Activated T-cell treated with anti-CD3 and anti-CD28 coated beads, Interleukin-2, amount 50 U/mL, for 4 hours (primary cell): ENCODE measurements at places on chromosomes 4 and X.

GRCh38 chr4:39998659-39999345, 21.1 kb upstream of the PDS5A start:
- no peak for DNase-seq

- DNase-seq, result no peak
Measured at GRCh38 chrX:129572422-129572821, 32.4 kb downstream of the OCRL start.

DNA sequence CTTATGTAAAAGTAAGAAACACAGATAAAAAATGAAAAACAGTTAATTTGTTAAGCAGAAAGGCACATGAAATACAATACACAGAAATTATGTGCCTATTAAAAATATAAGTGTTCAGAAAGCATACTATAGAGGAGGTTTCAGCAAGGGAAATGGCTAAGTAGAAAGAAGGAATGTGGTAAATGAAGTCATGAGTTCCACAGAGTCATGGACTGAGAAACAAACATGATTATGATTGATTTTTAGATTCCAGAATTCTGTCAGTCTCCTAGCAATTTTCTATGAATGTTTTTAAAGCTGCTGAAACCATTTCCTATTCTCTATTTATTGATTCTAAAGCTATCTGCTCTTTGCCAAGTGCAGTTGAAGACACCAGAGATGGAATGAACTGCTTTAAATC, 1398.4 kb downstream of the ARAP2 start:
- DNase-seq, result no peak

GRCh38 chr4:96263291-96263690, 423.4 kb downstream of the PDHA2 start:
- no peak for DNase-seq

DNA sequence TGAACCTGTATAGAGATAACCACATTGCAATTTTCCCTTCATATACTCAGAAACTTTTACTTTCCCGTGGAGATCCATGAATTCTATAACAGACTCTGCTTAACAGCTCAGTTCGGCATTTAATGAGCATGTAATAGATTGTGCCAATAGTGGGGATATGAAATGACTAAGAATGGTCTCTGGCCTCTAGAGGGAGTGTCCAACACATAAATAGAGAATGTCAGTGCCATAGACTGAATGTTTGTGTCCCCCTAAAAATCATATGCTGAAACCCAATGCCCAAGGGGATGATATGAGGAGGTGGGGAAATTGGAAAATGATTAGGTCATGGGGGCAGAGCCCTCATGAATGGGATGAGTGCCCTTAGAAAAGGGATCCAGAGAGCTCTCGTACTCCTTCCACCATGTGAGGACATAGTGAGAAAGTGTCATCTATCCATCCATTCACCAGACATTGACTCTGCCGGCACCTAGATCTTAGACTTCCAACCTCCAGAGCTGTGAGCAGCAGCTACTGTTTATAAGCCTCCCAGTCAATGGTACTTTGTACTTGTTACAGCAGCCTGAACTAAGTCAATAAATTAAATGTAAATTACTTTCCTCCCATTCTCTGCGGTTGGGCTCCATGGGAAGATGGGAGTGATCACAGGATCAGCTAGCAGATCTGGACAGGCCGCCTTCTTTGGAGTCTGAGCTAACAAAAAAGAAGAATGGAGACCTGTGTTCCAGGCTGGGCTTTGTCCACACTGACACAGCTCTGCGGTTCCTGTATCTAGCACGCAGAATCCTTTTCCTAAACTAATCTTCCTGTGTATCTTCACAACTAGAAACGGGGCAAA, 28.1 kb upstream of the HPSE start:
- no peak for DNase-seq

- DNase-seq, result no peak
Measured at GRCh38 chr4:126448086-126448845, 1133.5 kb downstream of the FAT4 start.

- no peak for DNase-seq
Measured at GRCh38 chrX:29662759-29663503, 552.4 kb upstream of the MAGEB2 start.

GRCh38 chr4:3829956-3830773, 64.0 kb downstream of the ADRA2C start:
- no peak for DNase-seq

DNA sequence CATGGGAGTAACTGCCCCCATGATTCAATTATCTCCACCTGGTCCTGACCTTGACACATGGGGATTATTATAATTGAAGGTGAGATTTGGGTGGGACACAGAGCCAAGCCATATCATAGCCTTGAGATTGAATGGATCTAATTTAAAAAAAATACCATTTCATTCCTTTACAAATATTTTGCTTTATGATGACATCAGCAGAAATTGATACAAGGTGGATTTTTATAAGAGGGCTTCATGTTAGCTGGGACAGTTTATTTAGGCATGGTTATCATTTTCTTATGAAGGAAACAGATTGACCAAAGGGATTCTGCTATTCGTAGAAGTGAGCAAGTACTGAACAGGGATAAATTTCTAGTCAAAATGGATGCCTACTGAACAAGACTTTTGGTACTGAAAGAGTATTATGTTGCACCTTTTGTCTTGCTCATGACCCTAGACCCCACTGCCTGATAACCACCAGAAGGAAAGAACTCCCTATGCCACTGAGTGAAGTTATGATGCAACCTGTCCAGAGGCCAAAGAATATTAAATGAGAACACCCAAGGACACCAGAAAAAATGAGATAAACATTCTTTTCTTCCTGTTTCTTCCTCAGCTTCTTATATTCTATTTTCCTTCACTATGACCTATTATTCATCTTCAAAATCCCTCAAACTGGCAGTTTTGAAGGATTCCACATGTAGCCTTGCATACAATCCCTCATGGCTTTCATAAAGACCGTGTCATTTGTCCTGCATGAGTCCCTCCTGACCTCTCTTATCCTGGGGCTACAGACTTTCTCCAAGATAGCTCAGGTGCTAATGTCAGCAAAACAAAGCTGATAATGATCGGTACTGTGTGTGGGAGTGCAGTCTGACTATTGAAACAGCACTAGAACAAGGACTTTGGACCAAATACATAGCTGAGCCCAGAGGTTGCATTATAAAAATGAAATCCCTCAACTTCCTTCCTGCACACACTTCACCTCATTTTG, 118.3 kb downstream of the AFF2 start:
- no peak for DNase-seq

DNA sequence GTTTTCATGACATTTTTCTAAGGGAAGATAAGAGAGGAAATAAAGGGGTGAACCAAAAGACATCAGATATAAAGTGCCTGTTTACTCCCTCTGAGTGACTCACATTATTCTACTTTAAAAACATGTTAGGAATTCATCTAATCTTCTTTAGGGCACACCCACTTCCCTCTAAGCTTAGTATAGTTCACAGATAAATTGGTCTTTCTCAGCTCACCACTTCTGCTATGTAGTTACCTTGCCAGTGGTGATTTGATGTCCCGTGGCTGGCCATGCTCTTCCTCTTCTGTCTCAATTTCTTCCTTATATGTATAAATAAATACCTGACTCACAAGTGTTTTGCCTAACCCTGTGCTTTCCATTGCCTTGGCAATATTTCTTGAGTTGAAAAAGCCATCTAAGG, 96.8 kb downstream of the PDLIM5 start:
- no peak for DNase-seq

DNA sequence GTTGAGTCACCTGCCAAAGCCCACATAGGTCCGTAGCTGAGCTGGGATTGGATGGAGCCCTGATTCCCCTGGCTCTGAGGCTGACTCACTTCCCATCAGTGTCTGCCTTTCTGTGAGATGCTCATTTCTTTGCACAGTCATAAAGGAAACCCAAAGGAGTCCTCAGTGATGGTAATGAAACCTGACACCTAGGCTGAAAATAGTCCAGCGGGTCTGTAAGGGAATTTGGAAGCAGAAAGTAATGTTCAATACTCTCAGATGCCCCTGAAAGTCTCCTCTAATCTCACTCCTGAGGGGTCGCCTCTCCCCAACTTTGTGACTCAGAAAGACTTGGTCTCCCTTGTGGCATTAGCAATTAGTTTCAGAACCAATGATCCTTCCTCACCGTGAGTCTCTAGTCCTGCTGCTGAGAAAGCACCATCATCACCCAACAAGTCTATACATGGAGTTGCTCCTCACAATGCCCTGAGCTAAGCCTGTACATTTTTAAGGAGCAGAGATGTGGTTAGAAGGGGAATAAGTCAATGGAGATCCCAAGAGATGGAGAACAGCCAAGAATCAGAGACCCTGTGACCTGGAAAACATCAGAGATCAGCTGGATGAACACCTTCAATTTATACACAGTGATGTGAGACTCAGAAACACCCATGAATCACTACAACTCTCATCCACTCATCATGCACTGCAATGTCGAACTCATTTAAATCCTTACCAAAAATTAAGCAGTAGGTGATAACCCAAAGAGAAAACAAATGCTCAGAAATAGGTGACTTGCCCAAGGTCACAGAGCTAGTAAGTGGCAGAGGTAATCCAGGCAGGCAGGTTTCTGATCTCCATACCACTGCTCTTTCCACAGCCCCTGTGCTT, 219.0 kb upstream of the CPEB2 start:
- DNase-seq, result no peak

- no peak for DNase-seq
Measured at GRCh38 chr4:53908661-53909078, 155.7 kb downstream of the CHIC2 start.

DNA sequence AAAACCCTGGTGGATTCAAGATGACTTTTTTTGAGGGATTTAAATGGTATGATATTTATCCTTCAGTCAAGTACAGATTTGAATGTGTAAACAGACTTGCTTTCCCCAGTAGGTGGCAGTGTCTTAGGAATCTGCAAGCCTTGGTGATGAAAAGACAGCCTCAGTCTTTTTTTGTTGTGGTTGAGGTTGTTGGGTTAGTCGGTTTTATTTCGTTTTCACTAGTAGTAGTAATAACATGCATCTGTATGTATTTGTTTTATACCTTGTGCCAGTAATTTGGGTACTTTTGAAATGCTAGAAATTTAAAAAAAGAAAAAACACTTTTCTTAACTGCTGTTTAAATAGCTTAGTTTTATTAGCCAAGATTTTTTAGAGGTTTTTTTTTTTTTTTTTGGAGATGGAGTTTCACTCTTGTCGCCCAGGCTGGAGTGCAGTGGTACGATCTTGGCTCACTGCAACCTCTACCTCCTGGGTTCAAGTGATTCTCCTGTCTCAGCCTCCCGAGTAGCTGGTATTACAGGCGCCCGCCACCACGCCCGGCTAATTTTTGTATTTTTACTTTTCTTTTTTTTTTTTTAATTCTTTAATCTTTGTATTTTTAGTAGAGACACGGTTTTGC, 39.2 kb downstream of the COPS4 start:
- DNase-seq, result peak; percentile 34

DNA sequence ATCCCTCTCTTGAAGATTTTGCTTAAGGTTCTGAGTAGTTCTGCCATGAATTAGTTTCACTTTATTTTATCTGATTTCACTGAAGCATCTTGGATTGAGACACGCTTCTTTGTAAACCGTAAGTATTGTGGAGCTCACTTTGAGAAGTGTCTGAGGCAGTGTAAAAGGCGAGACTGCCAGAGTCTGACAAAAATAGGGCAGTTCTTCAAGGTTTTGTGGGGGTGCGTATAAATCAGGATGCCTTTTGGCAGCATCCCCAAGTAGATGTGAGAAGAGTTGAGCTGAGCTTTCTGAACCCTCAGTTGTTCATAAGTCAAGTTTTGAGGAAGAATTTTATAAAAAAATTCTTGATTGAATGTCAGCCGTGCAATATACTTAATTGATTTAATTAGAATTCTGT, 76.3 kb downstream of the RBPJ start:
- no peak for DNase-seq

GRCh38 chr4:155535802-155536454, 130.7 kb upstream of the GUCY1A1 start:
- DNase-seq, result no peak

DNA sequence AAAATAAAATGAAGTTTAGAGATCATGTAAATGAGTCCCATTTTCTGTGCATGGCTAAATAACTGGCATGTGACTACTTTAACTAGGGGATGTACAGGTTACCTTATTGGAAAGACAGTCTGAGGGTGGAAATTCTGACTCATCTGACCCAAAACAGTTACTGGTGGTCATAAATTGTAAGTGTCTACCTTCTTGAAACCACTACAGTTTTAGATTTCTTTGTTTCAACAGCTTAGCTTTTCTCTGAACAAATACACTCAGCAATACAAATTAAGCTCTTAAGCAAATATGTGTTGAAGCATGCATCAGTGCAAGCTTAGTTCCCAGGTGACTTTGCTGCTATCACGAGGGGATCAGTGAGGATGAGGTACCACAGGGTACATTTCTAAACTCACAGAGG, 60.7 kb upstream of the PGM2 start:
- no peak for DNase-seq
